ENCODE measurements at places on chromosomes 6 and 20. TPM values are rescaled to one million over a fixed set of nuclear protein-coding genes. Genes with fewer than 3 reads are reported as not detected.

The L3MBTL1 gene
- 16.3 TPM for total RNA-seq

GRCh38 chr6:128118401-128118800 lies 217.5 kb upstream of the THEMIS start:
- DNase-seq, result no peak

GRCh38 chr6:17836293-17836692 lies 129.6 kb upstream of the NUP153 start:
- no peak for DNase-seq

GRCh38 chr6:38775870-38776269 lies 60.8 kb downstream of the DNAH8 start:
- no peak for DNase-seq

- DNase-seq, result no peak
Measured at GRCh38 chr20:4341804-4342485, 326.6 kb upstream of the RNF24 start.

The KCNS1 gene
- total RNA-seq, result 1.2 TPM

The TRIM10 gene
- under 0.01 TPM for total RNA-seq

DNA sequence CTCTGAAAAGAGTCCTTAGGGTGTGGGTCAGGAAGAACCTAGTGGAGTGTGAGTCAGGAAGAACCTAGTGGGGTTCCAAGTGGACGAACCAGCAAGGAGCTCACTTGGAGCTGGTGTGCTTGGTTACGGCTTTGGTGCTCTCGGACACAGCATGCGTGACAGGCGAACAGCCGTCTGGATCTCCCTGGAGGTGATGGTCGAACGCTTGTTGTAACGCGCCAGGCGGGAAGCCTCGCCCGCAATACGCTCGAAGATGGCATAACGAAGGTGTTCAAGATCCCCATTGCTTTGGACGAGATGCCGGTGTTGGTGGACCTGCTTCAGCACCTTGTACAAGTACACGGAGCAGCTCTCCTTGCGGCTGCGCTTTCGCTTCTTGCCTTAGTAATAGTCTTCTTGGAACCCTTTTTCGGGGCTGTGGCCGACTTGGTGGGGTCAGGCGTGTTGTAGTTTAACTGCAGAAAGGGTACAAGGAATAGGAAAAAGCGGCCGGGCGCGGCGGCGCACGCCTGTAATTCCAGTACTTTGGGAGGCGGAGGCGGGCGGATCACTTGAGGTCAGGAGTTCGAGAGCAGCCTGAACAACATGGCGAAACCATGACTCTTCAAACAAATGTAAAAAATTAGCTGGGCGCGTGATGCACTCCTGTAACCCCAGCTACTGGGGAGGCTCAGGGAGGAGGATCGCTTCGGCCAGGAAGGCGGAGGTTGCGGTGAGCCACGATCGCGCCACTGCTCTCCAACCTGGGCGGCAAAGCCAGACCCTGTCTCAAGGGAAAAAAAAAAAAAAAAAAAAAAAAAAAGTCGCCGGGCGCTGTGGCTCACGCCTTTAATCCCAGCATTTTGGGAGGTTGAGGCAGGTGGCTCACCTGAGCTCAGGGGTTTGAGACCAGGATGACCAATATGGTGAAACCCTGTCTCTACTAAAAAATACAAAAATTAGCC lies 48.0 kb downstream of the OR2B2 start:
- no peak for DNase-seq

Data from frontal cortex (tissue), 4 donors.